Astrocyte (in vitro differentiated cells and primary cell): ENCODE measurements at places on chromosomes 11 and 22.

GRCh38 chr11:78572394-78572793, 2.3 kb downstream of the NARS2 start:
- DNase-seq, result no peak

DNA sequence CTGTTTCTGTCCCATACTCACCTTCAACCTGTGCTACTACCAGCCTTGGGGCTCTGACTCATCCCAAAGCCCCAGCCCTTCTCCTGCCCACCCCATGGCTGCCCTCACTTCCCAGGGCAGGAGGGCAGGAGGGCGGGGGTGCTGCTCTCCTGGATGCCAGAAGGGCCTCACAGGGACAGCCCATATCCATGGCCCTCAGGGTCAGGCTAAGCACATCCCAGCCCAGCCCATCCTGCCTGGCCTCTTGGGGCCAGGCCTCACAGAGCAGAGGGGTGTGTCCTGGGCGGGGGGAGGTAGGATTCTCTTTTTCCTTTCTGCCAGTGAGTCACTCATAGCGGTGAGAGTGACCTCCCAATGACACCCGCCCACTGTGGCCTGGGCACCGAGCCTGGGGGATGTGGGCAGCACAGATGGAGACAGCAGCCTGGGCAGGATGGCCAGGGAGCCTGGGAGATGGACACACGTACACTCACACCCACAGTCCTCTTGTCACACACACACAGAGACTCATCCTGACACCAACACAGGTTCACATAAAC, 2.4 kb downstream of the LTBP3 start:
- peak; percentile 83 for DNase-seq

GRCh38 chr22:36770513-36771231, 5.2 kb downstream of the IFT27 start:
- no peak for DNase-seq

- peak; percentile 94 for DNase-seq
Measured at GRCh38 chr22:27336151-27337090, 465.1 kb downstream of the MN1 start.

GRCh38 chr22:38273135-38273826, 471 bp upstream of the TMEM184B start:
- no peak for DNase-seq

DNA sequence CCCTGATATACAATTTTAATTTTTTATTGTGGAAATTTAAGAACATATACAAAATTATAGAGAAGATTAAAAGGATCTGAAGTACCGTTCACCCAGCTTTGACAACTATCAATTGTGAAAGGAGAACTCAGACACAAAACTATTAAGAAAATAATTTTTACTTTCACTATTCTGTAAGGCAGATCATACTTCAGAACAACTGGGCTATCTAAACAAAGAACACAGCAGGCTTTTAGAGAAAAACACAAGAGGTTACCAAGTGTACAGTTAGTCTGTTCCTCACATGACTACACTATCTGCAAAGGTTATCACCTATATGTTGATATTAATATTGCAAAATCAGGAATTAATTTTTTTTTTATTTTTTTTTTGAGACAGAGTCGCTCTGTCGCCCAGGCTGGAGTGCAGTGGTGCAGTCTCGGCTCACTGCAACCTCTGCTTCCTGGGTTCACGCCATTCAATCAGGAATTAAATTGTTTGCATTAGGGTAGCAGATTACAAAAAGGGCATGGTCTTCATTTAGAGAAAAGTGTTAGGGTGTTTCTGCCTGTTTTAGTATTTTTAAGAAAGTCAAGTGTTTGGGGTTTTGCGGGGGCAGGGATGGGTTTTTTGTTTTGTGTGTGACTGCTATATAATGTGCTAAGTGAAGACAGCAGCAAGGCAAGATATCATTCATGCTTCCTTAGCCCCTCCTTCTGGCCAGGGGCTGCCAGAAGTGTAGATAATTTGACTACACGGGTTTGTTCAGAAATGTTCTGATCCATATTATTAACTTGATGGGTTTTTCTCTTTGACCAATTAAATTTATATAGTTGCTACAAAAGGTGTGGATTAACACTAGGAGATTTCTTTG, 27.6 kb upstream of the SIK2 start:
- no peak for DNase-seq

DNA sequence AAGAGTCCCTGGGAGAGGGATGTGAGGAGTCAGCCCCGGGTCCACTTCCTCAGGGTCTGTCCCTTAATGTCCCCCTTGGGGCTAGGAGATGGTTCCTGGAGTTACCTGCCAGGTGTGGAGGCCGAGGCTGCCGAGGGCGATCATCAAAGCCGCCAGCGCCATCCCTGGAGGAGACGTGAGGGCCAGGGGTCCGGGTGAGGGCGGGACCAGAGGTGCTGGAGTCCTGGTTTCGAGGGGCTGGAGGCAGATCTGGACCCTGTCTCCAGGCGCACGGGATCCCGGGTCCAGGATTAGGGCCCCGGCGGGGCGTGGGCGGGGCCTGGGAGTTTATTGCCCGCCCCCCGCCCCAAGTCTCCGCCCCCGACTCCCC, at the start of gene ART5:
Gene ART5, minus strand, starts transcription at position 292 of the 370 bp plus-strand sequence. Its CDS starts 130 bp downstream, at position 162.
- DNase-seq, result no peak

- DNase-seq, result no peak
Measured at GRCh38 chr22:37025500-37026070, 6.0 kb downstream of the MPST start.

- peak; percentile 67 for DNase-seq
Measured at GRCh38 chr11:68338051-68338780, 25.8 kb downstream of the LRP5 start.

DNA sequence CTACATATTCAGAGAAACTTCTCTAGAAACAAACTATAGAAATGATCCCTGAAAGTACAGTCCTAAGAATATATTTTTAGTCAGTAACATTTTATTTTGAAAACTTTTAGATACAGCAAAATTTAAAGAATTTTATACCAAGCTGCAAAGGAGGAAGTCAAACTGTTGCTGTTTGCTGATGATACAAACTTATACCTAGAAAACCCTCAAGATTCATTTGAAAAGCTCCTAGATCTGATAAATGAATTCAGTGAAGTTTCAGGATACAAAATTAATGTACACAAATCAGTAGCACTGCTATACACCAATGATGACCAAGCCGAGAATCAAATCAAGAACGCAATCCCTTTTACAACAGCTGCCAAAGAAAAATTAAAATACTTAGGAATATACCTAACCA, 10.1 kb downstream of the ZBTB44 start:
- no peak for DNase-seq

DNA sequence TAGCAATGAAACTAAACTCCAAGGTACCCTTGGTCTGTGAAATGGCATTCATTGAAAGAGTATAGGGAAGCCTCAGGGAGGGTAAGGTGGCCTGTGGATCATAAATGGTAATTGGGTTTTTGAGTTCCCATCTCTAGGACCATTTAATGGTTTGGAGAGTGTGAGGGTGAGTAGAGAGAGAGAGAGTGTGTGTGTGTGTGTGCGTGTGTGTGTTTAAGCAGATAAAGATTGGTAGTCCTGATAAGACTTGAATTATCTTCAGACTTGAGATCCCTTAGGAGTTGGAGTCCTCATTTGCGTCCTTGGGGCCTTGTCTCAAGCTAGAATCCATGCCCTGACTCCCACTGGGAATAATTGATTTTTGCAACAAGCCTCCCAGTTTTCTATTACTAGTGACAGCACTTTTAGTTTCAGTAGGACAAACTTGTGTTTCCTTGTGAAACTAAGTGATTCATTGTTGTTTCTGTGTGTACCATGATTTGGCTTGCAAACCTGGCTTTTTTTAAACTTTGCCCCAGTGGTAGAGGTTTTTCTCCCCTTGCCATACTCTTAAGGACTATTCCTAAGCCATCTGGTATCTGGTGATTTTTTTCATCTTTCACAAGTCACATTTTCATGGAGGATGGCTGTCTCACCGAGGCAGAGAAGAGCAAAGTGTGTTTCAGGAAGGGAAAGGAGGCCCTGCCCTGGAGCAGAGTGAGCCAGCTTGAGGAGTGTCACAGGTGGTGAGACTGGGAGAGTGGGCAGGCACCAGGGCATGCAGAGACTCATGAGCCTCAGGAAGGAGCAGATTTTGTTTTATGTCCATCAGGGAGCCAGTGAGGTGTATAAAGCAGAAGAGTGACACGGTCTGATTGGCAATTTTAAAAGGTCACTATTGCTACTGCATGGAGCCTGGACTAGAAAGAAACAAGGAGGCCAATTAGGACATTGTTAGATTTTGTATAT, 26.7 kb downstream of the ALKBH3 start:
- DNase-seq, result no peak

DNA sequence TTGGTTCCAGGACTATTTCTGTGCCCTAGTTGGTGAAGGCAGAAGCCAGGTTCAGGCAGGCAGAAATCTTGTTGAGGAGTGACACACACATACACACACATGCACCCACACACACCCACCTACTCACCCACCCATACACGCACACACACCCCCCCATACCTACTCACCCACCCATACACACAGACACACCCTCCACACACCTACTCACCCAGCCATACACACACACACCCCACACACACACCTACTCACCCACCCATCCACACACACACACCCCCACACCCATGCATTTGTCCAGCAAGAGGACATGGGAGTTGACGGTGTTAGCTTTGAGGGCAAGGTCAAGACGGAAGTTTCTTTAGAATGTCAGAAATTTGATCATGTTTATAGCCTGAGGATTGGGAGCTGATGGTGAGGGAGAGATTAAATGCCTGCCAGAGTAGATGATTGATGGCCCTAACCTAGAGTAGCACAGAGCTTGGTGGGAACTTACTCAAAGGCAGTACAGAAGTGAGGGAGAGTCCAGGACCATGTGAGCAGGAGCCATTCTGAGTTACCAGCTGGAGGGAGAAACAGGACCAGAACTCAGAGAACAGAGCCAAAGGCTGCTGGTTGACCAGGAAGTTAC, 68.9 kb downstream of the CYB5R2 start:
- no peak for DNase-seq

DNA sequence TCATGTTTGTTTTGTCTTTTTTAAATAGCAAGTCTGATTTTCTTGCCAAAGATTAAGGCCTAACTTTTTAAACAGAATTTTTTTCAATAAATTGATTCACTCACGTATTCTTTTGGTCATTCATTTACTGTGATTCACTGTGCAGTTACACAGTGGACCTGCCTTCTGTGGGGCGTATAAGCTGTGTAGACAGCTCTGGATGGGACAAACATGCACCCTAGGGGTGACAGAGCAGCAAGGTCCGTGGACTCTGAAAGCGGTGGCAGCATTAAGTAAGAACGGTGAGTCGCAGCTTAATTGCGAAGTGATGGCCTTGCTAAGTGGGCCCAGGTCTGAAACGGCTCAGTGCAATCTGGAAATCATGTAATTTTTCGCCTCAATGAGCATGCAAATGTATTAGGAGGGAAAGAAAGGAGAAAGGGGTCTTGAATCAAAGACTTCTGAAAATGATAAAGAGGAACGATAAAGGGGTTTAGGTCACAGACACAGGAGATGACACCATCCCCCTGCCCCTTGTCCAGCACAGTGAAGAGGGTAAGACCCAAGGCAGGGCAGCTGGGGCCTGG, 113.1 kb downstream of the SPATA19 start:
- no peak for DNase-seq

DNA sequence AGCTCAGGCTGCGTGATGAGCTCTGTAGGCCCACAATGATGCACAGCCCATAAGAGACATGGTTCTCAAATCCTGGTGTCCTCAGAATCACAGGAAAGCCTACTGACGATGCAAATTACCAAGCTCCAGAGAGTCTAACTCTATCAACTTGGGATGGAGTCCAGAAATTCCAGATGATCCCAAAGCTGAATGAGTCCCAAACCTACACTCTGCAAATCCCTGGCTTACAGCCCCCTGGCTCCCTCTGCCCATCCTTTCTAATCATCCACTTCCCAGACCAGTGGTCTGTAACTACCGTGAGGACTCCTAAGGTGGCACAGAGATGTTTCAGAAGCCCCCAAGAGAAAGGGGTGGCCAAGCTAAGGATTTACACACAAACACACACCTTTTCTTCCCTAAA, 13.5 kb downstream of the ARFGAP2 start:
- DNase-seq, result no peak

GRCh38 chr11:119166368-119167076, 2.0 kb upstream of the NLRX1 start:
- DNase-seq, result peak; percentile 63

GRCh38 chr11:27679136-27680015, 20.9 kb downstream of the BDNF start:
- DNase-seq, result no peak

DNA sequence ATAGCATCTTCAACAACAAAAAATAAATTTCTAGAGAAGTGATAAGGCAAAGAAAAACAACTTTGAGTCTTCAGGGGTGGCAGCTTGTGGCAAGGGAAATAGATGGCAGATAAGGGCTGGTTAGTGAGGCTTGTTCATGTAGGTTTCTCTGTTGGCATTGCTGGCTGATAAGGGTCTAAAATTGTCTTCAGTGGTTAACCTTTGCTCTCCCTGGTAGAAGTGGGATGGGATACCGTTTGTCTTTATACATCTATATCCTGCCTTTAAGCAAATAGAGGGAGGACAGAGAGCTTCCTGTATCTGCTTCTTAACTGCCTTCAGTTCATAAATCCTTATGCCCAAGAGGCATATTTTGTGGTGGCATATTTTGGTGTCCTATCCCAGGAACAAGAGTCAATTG, 57.1 kb downstream of the TRAF6 start:
- no peak for DNase-seq

DNA sequence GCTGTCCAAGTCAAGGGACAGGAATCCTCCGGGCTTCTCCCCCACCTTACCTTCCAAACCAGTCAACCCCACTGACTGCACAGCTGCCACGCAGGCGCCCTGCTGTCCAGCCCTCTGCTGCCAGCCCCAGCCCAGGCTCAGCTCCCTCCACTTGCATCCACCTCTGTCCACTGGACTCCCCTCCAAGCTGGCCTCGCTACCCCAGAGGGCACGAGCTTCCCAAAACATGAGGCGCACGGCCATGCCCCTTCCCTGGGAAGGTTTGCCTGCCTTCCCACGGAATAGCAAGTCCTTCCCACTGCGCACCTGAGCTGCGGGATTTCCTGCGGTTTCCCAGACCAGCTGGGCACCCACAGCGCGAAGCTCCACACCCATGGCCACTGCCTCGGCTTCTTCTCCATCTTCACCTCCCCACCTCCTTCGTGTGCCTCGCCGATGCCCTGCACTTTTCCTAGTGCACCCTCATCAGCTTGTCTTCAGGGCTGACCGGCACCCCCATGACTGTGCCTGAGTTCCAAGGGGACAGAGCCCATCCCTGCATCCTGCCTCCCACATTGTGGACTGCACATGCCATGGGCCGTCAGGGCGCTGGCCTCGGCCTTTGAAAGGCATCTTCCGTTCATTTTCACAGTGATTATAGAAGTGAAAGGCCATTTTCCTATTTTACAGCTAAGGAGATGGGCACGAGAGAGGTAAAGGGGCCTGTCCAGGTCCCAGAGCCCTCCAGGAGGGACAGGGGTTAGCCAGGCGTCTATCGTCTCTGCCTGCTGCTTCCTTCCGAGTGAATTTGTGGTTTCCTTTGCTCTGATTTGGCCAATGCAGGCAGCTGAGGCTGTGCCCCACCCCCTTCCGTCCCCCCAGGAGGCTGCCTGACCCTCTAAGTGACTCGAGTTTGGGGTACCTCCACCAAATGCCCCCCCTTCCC, 16.4 kb downstream of the IFITM10 start:
- DNase-seq, result no peak

- no peak for DNase-seq
Measured at GRCh38 chr11:108796551-108796950, 131.7 kb downstream of the DDX10 start.
